Activated CD8-positive, alpha-beta memory T cell treated with anti-CD3 and anti-CD28 coated beads, Interleukin-2, amount 50 U/mL, for 48 hours (primary cell): ENCODE measurements at places on chromosomes 7 and 10.

GRCh38 chr7:16668978-16669377 is 23.0 kb downstream of the BZW2 start:
- no peak for DNase-seq

DNA sequence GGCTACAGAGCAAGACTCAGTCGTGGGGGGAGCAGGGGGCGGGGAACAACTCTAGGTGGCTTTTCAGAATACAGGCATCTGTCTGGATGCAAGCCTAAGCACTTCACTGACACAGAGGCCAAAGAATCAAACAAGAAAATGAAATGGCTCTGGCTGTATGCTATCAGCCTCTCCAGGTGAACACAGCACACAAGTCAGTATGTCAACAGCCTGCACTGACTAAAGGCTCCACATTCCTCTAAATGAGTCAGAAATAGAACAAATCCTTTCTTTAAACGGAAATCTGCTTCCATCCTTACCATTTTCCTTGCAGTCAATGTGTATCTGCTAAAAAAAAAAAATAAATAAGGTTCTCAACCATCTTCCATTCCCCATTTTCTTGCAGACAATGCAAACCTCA is 88.3 kb downstream of the ARMH3 start:
- no peak for DNase-seq

DNA sequence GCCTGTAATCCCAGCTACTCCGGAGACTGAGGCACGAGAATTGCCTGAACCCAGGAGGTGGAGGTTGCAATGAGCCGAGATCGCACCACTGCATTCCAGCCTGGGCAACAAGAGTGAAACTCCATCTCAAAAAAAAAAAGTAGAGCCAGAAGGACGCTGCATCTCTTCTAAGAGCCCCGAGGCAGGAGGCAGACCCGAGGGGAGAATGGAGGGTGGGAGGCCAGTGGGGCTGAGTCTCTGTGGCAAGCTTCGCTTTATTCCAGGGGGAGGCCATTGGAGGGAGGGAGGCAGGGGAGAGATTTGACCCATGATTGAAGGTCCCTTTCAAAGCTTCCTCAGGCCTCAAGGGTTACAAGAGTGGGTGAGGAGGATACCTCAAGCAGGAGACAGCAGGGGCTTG is 18.7 kb downstream of the TTYH3 start:
- DNase-seq = no peak

DNA sequence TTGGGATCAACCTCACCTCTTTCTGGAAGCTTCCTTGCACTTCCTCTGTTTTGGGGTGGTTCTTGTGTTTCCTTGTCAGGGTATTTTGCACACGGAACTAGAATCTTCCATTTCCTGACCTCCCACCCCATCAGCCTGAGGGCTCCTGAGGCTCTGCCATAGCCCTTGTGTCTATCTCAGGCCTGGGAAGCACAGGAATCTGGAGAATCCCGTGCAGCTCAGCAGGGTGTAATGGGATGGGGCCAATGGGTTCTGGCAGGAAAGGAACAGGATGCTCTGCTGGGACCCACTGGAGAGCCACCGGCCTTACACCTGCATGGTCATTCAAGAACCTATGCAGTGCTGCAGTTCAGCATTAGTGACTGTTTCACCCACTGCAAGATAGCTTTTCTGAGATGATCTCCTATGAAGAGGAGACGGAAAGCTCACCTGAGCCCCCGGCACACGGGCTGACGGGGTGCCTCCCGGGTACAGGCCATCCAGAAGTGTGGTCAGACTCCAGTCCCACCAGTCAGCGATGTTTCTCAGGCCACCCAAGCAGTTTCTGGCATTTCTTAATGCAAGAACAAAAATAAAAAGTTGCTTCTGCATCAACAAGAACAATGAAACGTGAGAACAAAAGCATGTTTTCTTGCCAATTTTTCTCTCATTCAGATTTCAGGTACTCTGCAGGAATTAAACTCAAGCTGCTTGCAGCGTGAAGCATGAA is 133.2 kb downstream of the PKD1L1 start:
- no peak for DNase-seq

GRCh38 chr10:52488606-52489485 is 174.8 kb downstream of the DKK1 start:
- DNase-seq = no peak

GRCh38 chr7:141674702-141675101 is 27.3 kb downstream of the DENND11 start:
- DNase-seq = no peak

GRCh38 chr7:151597541-151598444 is 78.1 kb upstream of the RHEB start:
- DNase-seq = no peak

- peak; percentile 70 for DNase-seq
Observed at GRCh38 chr10:17428351-17429097, 25.9 kb downstream of the ST8SIA6 start.

- no peak for DNase-seq
Observed at GRCh38 chr10:47450442-47450841, 33.5 kb downstream of the ANXA8 start.

DNA sequence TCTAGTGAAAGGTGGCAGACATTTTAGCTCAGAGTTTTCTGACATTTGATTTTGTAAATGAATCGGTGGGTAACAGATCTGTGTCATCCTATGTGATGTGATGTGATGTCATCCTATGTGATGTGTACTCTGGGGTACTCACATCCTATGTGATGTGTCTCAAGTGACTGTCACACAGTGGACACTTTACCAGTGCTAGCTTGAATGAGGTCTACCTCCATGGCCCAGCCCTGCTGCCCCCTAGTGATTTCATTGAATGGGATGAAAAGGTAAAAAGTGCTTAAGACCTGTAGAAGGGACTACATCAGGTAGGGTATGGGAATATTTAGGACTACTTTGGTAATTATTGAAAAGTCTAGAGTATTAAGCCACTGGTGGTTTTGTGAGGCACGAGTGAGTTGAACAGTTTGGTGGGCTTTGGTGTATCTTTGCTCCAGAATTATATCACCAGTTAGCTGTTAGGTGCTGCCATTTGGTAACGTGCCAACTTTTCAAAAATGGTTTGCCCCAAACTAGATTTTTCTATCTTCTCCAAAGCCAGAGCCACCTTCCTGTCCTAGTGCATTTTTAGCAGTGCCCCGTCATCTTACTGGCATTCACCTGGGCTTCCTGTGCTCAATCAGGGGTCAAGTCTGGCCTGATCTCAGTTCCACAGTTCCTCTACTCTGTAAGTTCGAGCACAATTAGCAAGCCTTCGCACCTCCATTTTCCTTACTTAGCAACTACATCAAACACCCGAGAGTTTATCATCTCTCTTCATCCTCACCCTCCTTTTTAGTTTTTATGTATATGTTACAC is 9.7 kb downstream of the EIF4H start:
- DNase-seq = no peak

DNA sequence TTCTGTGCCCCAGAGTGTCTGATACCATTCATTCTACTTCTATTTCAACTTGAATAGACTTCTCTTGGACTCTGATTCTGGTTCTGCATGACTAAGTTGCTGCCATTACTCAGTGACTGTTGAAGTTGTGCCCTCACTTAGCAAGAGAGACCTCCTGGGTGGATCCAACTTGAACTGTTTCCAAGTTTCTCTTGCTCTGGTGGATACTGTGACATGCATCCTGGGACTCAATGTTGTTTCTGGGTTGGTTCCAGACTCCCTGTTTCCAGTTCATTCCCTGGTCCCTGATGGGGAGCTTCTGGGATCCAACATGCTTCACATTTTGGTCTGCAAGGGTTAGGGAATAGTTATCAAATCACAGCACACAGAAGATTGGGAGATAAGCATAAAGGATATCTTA is 26.2 kb upstream of the PRPF18 start:
- no peak for DNase-seq

GRCh38 chr7:101739775-101740398 is 77.5 kb upstream of the CUX1 start:
- no peak for DNase-seq

DNA sequence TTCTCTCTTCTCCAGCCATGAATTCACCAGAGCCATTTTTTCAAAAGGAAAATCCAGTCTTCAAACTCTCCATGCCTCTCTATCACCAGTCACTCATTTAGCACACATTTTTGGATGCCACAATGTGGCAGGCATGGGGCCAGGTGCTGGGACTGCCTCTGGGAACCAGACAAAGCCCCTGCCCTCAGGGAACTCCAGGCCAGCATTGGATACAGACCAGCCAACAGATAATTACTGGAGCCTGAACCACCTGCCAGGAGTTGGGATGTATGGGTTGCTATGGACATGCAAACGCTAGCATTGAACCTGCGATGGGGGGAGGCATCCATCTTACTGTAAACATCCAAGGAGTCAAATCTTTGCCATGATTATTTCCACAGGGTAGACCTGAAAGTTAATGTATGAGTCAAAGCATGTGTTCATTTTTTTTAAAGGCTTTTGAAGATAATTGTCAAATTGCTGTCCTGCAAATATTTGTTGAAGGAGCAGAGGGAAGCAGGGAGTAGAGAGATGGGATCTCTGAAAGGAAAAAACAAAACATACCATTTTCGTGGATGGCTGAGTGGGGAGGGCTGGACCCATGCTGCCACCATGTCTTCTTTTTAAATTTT is 43.2 kb downstream of the SRRM3 start:
- DNase-seq = no peak

DNA sequence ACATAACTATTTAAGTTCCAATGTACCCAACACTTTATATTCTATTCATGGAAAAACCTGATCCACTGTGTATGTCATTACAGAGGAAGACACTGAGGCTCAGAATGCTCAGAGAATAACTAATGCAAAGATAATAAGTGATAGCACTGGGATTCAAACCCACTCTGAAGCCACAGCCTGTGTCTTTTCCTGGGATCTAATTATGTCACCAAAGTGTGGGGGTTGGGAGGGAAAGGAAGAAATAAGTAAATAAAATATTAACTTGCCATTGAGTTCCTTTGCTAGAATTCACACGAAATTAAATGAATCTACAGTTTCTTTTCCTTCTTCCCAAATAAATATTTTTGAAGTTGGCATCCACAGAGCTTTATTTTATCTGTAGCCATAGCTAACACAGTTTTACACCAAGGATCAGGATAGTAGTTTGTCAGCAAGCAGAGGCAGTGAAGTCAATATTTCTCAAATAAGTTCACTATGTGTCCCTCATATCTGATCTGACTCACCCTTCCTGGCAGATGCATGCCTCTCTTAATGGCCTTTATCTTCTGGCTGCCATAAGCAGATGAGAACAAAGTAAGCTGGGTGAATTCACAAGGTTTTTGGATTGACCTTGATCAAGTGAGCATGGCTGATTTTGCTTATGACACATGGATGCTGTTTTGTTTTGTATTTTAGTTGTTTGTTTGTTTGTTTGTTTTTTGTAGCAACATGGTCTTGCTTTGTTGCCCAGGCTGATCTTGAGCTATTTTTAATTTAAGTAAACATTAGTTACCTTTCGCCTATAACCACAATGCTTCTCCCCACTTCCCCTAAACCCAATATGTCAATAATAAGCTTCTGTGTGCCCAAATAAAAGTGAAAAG is 6.3 kb downstream of the RAPGEF5 start:
- no peak for DNase-seq

GRCh38 chr7:140719721-140720120 is 23.2 kb downstream of the NDUFB2 start:
- no peak for DNase-seq
